ENCODE measurements at places on chromosomes 5 and 9.

- no peak for DNase-seq
Measured at GRCh38 chr5:131814990-131815389, 18.2 kb upstream of the FNIP1 start.

GRCh38 chr5:144273232-144274027 lies 102.8 kb downstream of the KCTD16 start:
- DNase-seq, result no peak

- no peak for DNase-seq
Measured at GRCh38 chr9:135885100-135885853, 22.1 kb downstream of the CAMSAP1 start.

DNA sequence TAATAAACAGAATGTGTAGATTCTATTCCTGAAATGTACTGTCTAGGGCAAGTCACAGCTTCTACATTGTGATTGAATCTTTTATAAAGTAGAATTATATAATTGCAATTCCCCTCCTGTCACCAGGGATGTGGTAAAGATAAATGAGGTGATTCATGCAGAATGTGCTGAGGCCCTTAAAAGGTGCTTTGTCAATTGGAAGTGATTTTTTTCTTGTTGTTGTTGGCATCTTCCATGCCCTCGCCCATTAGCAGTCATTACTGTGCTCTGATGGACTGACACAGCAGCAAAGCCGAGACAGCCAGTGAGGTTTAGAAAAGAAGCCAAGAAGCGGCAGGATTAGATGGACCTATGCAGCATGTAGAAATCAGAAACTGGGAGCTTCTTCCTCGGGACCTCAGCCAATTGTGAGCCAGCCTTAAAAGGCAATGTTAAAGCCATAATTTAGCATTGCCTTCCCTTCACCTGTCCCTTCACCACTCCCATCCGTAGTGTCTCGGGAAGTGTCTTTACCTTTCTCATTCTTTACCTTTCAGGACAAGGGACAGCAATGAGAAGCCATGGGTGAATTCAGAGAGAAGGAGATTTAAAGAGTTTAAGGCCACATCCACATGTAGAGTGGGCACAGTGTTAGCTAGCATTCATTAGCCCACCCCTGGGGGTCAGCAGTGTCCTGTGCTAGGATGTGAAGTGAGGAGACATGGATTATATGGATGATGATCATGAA lies 257.8 kb downstream of the PLK2 start:
- no peak for DNase-seq

- DNase-seq, result no peak
Measured at GRCh38 chr5:82367930-82368329, 89.8 kb upstream of the RPS23 start.

GRCh38 chr5:132655821-132656773 lies 1.9 kb upstream of the IL13 start:
- no peak for DNase-seq

DNA sequence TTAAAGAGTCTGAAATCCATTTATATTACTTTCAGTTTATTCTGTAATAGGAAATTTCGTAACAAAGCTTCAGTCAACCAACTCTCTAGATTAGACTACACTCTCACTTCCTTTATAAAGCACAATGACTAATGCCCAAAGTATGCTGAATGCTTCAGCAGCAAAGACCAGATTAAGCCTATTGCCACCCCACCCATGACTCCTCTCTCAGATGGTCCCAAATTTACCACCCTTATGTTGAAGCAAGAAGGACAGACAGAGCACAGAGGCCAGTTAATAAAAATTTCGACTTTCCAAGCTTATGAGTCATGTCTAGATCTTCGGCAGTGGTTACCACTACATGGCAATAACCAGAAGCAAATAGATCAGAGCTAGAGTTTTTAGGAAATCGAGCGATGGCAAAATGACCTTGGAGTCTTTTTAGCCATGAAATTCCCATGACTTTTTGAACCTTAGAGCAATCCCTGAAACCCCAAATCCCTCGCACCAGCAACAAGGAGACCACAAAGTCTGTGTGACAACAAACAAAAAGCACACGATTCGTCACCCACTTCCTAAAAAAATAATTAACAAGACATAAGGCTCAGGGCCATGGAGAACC lies 287.8 kb upstream of the RASA1 start:
- DNase-seq, result no peak

GRCh38 chr5:103562453-103563157 lies at the start of gene NUDT12:
Gene NUDT12 (minus strand): TSS chr5:103562789. CDS start chr5:103560248, 2,541 bp downstream.
- DNase-seq, result no peak

DNA sequence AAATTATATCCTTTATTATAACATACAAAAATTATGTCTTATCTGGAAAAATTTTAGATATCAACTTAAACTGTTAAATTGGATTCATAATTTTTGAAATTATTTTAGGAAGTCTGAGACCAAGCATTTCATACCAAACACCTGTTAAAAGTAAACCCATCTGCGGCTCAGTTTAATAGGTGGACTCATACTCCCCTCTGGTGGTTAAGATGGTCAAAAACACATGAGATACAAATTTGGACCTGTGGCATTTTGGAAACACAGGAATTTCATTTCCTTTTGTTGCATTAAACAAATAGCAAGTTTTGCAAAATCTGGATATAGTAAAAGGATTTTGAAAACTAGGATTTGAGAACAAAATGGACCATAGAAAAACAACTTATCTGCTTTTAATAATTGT lies 53.7 kb downstream of the RGMB start:
- DNase-seq, result no peak

- DNase-seq, result no peak
Measured at GRCh38 chr9:99056886-99057664, 47.8 kb upstream of the TGFBR1 start.

DNA sequence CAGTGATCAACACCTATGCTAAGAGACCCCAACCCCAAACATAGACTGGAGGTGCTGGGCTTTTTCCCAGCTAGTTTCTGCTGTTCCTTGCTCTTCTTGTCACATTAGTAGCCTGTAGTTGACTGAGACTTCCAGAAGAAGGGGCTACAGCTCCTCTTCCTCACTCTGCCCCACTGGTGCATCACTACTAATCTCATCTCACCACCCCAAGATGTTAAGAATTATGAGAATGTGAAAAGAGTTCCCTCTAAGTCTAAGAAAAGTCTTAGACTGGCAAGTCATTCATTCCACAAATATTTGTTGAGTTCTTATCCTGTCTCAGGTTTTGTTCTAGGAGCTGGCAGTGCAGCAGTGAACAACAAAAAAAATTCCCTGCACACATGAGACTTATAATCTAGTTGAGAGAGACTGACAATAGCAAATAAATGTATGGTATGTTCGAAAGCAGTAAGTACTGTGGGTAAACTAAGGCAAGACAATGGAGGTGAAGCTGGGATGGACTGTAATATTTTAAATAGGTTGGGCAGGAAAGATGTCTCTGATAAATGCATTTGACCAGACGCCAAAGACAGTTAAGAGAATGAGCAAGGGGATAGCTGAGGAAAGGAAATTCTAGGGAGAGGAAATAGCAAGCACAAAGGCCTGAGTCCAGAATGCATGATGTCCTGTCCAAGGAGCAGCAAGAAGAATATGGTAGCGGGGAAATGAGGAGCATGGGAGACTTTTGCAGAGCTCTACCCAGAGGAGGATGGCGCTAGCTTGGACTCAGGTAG lies 92.3 kb downstream of the PTCD2 start:
- DNase-seq, result no peak

DNA sequence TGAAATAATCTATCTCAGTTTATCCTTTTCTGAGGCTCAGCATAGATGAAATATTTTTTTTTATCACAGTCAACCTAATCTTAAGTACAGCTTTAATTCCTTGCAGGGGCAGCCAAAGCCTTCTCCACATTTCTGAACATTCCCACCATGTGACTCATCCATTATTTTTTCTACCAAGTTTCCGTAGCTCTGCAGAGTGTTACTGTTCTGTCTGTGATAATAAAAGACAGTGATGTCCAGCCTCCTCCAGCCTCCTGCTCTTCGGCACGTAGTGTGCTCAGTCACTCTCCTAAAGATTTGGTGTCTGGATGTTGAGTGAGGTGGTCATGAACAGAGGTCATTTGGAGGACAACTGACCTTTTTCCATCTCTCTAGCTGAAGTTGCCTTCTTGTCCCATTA lies 338.1 kb upstream of the ADAMTS16 start:
- no peak for DNase-seq

DNA sequence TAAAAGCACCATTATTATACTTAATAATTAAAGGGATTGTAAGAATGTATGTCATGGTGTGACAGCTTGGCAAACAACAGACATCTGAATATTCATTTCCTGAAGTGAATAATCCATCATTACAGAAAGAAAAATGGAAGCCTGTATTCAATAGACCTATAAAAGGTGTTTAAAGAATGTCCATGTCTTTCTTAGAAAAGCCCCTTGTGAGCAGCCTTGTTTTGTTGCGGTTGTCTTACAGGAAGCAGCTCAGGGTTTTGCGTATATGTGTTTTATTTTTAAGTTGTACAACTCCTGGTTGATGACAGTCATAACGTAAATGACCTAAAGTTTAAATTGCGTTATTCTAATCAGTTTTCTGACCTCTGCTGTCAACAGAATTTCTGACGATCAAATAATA lies 53.8 kb downstream of the CAST start:
- DNase-seq, result no peak

DNA sequence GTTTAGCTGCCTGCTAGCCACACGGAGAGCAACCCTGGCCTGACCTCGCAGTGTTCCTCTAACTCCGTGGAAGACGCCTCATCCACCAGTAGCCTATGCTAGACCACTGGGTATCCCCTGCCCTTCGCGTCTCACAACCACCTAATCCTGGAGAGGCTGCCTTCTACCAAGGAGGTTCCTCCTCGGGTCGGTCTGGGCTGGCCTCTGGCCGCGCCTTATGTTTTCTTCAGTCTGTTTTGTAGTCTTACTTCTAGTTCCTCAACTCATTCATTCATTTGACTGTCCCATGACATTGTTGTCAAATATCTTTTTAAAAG lies 1.6 kb upstream of the TPM2 start:
- no peak for DNase-seq

DNA sequence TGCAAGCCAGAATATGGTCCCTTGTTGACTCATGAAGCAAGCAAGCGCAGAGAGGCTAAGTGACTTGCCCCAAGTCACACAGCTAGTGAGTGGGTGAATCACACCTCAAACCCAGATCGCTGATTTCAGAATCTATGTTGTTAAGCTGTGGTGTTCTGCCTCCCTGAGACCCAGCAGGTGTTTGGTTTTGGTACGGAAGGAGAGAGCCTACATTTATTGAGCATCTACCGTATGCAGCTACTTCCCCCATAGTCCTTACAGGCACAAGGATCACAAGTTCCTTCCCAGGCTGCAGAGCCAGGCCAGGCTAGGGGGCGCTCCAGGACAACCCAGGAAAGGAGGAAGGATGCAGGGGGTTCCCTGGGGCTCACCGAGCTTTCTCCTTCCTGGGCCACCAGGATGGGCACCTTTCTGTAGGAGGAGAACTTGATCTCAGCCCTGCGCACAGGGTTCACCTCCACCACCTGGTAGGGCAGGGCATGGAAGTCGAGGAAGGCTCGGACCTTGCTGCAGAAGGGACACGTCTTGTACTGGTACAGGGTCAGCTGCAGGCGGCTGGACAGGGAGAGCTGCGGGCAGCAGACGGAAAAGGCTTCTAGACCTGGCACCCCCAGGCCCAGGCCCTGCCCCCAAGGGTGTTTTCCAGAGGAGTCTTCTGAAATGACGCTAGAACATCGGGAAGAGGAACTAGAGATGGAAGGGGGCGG lies 2.5 kb downstream of the PTGES2 start:
- no peak for DNase-seq

DNA sequence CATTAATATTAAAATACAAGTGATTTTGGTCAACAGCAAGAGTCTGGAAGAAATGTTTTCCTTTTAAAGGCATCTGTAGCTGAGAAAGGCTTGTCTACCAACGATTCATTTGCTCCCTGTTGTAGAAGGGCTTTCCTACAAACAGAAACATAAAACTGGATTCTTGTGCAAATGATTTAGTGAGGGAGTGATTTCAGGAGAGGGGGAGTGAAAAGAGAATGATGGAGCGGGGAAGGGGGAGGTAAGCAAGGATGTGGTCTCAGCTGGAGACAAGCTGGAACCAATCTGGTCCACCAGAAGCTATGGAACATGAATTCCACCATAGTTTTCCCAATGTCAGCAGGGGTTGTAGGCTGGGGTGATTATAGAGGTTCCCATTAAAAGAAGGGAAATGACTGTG lies 196.3 kb downstream of the FBXO4 start:
- no peak for DNase-seq

- no peak for DNase-seq
Measured at GRCh38 chr9:69876981-69877380, 56.4 kb downstream of the CFAP95 start.

GRCh38 chr5:178895615-178896571 lies at the start of gene ZFP2:
Gene ZFP2 (plus strand): TSS chr5:178895913. CDS start chr5:178931314, 35,401 bp downstream.
- DNase-seq, result no peak

GRCh38 chr5:131776450-131776849 lies 20.4 kb downstream of the FNIP1 start:
- DNase-seq, result no peak

- no peak for DNase-seq
Measured at GRCh38 chr9:134547161-134548100, 94.2 kb upstream of the COL5A1 start.

GRCh38 chr5:170316937-170317336 lies 19.4 kb upstream of the LCP2 start:
- DNase-seq, result no peak

DNA sequence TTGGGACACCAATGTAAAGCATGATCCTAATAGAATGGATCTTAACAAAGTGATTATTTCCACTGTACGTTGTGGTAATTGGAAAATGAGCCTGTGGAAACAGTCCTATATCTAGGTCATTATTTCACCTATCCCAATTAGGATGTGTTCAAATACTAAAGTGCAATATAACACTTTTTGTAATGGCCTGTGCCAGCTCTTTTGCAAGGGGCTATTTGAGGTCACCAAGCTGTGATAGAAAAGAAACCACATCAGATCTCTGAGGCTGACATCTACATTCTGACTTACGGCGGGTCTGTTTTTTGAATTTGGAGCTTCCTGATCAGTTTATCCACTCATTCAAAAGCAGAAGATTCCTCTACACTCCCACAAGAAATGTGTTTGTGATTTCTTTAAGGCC lies 150.0 kb downstream of the TLE1 start:
- DNase-seq, result no peak

DNA sequence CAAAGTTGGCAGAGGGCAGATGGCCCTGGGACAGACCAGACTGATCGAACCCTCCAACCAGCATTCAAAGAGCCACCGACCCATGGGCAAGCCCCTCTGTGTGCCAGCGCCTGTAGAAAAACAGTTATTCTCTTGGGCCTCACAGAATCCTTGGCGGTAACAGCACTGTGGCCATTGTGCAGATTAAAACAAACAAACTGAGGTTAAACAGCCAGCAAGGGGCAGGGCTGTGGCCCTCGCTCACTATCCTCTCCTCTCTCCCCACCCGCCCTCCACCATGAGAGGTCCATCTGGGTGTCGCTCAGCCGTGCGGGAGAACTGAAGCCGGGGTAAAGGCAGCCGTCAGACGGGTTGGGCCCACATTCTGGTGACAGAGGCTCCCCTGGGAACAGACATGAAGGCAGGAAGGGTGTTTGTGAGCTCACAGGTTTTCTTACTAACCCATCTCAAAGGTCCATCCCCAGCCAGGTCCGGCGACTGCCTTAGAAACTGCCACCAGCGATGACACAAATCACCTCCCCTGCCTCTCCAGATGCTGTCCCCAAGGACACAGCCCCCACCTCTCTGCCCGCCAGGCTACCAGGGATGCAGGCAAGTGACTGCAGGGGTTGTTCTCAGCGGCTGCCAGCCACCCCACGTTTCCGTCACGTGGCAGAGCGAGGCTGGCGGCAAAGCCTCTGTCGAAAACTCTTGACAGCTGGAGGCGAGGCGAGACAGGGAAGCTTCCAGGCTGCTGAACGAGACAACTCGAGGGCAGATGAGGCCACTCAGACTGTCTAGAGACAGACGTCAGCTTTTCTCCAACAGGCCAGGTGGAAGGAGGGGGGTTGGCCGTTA lies 75.8 kb upstream of the SARDH start:
- DNase-seq, result no peak
